ENCODE measurements at places on chromosomes 3 and 15.

DNA sequence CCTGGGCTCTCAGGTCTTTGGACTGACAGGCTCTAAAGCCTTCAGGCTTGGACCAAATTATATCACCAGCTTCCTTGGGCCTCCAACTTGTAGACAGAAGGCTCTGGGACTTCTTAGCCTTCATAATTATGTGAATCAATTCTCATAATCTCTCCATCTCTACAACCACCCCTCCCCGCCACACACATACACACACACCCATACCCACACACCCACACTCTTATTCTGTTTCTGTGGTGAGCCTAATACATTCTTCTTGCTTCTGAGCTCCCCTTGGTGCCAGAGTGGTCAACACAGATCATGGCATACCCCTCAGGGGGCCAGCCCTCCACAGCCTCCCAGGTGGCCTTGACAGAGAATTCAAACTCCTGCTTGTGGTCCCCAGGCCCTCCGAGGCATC is 5.6 kb upstream of the NUP210 start:
- no peak for DNase-seq

DNA sequence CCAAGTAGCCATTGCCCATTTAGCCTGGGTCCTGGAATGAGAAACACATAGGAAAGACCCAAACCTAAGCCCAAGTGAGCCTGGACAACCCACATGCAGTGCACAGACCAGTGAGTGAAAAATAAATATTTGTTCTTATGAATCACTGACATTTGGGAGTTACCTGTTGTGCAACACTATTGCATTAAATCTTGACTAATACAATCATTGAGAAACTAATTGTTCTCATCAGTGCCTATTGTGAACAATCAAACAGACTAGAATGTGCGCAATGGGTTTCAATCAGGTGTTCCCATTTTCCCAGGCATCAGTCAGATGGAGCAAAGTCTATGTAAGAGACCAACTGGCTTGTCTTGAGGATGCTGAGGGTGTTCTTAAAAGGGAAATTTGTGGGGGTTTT is 54.7 kb upstream of the CNOT10 start:
- no peak for DNase-seq

- DNase-seq, result no peak
Observed at GRCh38 chr3:152054315-152054714, 180.9 kb downstream of the SUCNR1 start.

GRCh38 chr3:153437666-153438065 is 275.6 kb downstream of the RAP2B start:
- no peak for DNase-seq

GRCh38 chr3:128424508-128425069 is 42.1 kb downstream of the DNAJB8 start:
- DNase-seq, result no peak

- DNase-seq, result peak; percentile 15
Observed at GRCh38 chr3:182508919-182509711, 284.2 kb upstream of the ATP11B start.

DNA sequence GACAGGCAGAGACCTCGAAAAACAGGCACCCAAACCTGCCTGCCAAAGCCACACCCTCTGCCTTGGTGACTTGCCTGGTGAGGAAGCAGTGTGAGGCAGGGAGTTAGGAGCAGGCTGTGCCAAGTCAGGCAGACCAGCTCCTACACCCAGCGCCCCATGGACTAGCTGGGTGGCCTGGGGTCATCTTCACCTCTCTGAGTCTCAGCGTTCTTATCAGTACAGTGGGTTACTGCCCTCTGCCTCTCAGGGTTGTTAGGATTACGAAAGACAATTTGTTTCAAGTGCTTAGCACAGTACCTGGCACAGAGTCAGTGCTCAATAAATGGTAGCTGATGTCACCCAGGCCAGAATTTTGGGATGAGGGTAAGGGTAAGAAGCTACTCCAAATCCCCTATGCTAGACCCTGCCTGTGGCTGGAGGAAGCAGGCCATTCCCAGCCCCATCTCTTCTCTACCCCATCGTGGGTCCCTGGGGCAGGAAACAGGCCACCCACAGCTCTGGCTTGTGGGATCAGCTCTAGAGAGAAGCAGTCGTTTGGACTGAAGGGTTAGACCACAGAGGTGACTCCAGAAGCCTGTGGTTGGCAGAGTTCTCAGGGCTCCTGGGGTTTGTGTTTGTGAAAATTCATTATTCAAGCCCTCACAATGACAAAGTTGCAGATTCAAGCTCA is 10.1 kb downstream of the SLC51B start:
- no peak for DNase-seq

DNA sequence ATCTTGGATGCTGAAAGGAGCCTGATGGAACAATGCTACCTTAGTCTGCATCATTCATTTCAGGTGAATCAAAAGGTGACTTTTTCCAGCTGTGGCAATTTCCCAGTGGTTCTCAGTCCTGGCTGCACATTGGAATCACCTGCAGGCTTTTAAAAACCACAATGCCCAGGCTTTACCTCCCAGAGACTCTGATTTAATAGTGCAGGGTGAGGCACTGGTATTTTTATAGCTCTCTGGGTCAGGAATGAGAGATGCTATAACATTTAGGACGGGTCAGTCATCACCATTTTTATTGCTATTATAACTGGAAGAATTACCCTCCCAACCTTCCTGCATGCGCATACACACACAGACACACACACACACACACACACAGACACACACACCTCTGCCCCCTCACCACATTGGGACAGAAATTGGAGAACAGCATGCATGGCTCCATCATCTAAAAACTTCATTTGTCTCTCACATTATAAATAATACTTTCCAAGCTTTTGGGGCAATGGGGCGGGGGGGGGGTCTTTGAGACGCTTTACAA is 41.1 kb downstream of the LARP6 start:
- no peak for DNase-seq

DNA sequence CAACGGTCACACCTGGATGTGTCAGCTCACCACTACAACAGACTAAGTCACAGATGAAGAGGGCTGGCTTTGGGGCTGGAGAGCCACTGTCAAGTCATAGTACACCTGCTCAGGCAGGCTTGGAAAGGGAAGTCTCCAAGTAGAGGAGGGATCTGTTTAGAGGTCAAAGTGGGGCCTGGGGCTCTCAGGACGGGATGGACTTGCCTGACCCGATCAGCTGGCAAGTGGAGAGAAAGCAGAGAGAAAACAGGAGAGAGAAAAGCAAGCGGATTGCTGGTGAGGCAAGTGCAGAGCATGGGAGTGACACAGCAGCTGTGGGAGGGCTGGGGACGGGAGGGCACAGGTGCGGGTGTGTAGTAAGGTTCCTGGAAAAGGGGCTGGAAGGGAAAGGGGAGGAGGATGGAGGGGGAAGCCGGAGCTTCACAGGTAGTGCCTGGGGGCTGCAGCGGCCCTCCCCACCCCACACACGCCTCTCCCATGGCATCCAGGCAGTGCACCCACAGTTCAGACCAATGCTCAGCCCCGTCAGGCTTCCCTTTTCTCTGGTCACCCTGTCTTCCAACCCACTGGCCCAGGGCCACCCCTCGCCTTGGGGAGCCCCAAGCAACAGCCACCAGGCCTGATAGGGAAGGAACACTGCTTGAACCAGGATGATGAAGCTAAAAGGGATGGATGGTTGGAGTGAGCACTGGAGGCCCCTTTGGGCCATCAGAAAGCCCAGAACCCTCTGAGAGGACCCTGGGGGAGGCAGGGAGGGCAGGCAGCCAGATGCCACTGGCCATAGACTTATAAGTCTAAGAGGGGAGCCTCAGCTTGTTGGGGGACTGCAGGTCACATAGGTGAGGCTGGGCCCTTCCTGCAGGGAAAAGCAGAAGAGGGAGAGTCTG is 8.5 kb downstream of the RPS17 start:
- DNase-seq, result no peak

GRCh38 chr3:46321461-46322104 is 32.3 kb upstream of the CCR2 start:
- no peak for DNase-seq

DNA sequence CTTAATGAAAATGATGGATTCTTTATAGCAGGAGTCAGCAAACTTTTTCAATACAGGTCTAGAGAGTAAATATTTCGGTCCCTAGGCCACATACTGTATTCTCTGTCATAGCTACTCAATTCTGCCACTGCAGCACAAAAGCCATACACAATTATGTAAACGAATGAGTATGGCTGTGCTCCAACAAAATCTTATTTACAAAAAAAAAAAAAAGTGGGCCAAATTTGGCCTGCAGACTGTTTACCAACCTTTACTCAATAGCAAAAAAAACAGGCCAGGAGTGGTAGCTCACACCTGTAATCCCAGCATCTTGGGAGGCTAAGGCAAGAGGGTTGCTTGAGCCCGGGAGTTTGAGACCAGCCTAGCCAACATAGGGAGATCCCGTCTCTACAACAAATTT is 41.1 kb downstream of the TTBK2 start:
- no peak for DNase-seq

GRCh38 chr3:159829539-159830227 is 159.0 kb upstream of the IL12A start:
- DNase-seq, result no peak

- no peak for DNase-seq
Observed at GRCh38 chr15:70114221-70114620, 16.5 kb upstream of the TLE3 start.

- no peak for DNase-seq
Observed at GRCh38 chr3:135238236-135238830, 443.3 kb downstream of the EPHB1 start.

GRCh38 chr3:113743006-113743630 is 2.9 kb downstream of the NAA50 start:
- DNase-seq, result no peak

- DNase-seq, result no peak
Observed at GRCh38 chr15:55195996-55196395, 745 bp downstream of the RSL24D1 start.

GRCh38 chr3:58010562-58010961 is 2.3 kb downstream of the FLNB start:
- DNase-seq, result no peak

GRCh38 chr3:112047264-112047663 is 12.7 kb downstream of the TMPRSS7 start:
- no peak for DNase-seq

DNA sequence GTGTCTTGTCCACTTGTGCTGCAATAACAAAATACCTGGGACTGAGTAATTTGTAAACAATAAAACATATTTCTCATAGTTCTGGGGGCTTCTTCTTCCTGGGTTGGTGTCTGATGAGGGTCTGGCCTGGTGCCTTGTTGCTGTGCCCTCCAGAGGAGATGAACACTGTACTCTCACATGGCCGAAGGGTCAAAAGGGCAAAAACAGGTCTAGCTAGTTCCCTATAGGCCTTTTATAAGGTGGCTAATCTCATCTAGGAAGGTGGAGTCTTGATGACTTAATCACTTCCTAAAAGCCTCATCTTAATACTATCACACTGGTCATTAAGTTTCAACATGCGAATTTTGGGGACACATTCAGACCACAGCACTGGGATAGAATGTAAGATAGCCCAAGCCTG is 228.4 kb downstream of the TLE3 start:
- no peak for DNase-seq

GRCh38 chr3:52831500-52832301 is 1.2 kb upstream of the ITIH4 start:
- no peak for DNase-seq

GRCh38 chr3:37054370-37054769 is 61.1 kb downstream of the MLH1 start:
- no peak for DNase-seq

DNA sequence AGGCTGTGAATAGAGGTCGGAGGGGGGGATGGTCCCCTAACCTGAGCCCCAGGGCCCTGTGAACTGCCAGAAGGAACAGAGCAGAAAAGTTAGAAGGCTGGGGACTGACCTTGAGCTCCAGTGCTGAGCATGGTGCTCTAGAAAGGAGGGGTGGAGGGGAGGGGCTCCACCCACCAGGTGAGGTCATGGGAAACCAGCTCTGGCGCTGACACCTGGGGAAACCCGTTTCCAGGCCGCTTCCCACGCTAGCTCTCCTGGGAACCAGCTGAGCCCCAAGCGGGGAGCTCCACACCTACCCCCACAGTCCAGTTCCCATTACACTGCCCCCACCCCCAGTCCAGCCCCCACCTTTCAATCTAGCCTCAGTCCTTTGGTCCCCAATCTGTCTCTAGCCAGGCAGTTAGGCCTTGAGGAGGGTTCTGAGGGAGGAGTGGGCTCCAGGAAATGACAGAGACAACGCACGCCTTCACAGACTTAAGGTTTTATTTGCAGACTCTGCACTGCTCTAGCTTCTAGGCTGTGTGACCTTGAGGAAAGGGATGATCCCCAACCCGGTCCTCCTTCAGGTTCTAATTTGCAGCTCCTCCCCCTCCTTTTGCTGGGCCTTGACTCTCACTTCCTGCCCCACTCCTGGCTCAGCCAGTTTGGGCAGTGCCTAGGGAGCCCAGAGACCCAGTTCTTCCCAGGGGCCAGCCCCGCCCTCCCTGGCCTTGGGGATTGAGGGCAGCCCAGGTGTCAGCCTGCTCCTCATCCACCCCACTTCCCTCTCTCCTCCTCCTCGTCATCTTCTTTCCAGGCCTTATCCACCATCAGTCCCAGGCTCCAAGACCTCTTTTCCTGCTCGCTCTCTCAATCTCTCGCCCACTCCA is 2.1 kb downstream of the RHOV start:
- no peak for DNase-seq

DNA sequence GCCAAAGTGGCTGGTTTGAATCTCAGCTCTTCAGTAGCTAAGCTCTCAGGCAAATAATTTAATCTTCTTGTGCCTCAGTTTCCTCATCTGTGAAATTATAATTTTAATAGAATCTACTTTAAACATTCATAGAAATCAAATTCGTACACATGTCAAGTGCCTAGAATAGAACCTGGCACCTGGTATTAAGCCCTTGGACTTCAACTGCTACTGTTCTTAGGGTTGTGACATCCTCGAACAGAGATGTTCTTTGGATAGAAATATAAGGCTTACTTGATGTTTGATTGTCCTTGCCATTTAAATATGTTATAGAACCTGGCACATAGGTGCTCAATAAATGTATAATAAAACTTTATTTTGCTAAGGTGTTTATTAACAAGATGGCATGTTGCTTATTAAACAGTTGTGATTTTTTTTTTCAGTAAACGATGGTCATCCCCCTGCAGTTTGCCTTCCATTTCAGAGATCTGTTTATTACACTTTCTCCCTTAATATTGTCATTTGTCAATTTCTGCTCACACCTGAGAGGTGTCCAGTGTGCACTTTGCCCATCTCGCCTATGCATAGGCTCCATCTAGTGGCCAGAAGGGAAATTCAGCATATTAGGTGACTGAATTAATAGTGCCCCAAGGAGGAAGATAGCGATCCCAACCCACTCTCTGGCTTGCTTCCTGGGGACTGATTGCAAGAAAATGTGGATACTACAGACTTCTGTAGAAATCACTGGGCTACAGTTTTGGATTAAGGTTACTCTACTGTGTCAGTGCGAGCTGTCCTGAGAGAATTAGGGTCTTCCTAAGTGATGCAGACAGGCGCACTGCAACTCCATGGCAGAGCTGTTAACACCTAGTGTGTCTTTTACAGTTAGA is 10.7 kb downstream of the IGF1R start:
- no peak for DNase-seq

DNA sequence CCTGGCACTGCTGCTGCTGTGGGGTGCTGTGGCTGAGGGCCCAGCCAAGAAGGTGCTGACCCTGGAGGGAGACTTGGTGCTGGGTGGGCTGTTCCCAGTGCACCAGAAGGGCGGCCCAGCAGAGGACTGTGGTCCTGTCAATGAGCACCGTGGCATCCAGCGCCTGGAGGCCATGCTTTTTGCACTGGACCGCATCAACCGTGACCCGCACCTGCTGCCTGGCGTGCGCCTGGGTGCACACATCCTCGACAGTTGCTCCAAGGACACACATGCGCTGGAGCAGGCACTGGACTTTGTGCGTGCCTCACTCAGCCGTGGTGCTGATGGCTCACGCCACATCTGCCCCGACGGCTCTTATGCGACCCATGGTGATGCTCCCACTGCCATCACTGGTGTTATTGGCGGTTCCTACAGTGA is 2.1 kb downstream of the GRM2 start:
- no peak for DNase-seq
